Right ventricle myocardium superior (tissue), 1 donor: ENCODE measurements at places on chromosomes 1 and 21. TPM values are rescaled to one million over a fixed set of nuclear protein-coding genes. Genes with fewer than 3 reads are reported as not detected.
A peak's percentile ranks its signal among the peaks of the same experiment; 100 is the strongest.

GRCh38 chr21:43015906-43016540 is 41.7 kb downstream of the PKNOX1 start:
- DNase-seq, result no peak

GRCh38 chr1:170959385-170959784 is 24.1 kb downstream of the MROH9 start:
- no peak for DNase-seq

Gene TTLL7
- total RNA-seq, result 3.6 TPM

DNA sequence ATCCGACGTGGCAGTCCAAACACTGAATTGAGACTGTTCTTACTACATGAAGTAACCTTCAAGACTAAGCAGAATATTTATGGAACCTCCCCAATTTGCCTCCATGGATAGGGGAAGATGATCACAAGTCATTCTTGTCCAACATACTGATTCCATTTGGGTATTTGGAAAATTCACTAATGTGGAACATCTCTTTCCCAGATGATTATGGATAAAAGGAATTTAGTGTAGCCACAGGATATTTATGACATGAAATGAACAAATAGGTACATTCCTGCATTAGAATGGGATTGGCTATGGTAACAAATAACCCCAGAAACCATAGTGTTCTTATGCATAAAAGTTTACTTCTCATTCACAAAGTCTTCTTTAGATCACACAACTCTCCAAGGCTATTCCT is 40.2 kb upstream of the SGIP1 start:
- DNase-seq, result no peak

GRCh38 chr1:234260578-234260977 is 112.7 kb upstream of the COA6 start:
- DNase-seq, result no peak

DNA sequence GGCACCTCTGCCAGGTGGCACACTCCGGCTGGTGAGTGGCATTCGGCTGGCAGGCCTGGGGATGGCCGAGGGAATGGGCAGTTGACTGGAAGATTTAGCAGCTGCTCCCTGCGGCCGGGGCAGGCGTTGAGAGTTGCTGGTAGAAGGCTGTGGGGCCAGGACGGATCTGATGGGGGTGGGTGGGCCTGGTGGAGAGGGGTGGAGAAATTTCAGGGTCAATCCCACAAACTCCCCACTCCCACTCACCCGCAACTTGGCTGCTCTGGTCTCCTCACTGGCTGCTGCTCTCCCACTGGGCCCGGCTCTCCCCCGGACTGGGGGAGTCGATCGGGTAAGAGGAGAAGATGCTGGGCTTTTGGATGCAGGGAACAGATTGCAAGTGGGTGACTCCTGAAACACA is 2.1 kb downstream of the PSRC1 start:
- no peak for DNase-seq

DNA sequence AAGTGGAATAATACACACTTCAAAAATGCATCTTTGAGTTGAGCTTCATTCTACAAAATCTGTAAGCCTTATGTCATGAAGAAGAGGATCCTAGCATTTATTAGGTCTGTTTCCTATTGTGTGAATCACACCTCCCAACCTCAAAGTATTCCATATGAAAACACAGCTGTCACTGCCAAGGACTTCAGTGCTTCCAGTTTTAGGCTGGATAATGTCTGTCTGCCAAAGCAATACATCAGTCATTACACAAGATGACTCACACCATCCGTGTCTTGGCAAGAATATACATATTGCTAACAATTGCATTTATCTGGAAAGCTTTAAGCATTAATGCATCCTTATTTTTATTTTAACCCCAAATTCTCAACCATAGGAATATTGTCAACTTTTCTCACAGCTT is 125.7 kb upstream of the TMPRSS15 start:
- DNase-seq, result no peak

Gene RCSD1
- 42.9 TPM for total RNA-seq

DNA sequence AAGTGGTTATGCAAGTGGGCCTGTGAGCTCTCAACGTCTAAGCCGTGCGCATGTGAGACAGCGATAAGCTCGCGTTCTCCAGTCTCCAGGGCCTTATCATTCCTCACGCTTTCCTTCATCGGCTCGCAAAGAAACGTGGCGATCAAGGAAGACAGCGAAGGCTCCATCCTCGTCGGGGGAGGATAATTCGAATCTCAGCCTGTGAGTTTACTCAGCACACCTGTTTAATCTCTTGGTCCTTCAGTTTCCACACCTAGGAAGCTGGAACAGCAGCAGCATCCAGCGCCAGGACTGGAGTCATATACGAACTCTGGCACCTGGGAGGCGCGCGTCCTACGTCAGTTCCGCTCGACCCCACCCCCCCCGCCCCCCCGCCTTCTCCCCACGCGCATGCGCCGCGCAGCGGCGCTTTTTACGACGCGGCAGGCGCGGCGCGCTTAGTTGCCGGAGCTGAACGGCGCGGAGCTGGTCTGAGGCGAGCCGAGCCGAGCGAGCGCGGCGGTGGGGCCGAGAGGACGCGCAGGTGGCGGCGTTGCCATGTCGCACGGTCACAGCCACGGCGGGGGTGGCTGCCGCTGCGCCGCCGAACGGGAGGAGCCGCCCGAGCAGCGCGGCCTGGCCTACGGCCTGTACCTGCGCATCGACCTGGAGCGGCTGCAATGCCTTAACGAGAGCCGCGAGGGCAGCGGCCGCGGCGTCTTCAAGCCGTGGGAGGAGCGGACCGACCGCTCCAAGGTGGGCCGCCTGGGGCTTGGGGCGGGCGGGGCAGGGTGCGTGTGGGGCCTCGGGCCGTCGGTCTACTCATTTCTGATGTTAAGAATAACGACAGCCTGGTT is at the start of gene PITHD1:
Gene PITHD1, plus strand, starts transcription at position 440 of the 836 bp plus-strand sequence. Its CDS starts 98 bp downstream, at position 538.
- DNase-seq, result peak; percentile 90

DNA sequence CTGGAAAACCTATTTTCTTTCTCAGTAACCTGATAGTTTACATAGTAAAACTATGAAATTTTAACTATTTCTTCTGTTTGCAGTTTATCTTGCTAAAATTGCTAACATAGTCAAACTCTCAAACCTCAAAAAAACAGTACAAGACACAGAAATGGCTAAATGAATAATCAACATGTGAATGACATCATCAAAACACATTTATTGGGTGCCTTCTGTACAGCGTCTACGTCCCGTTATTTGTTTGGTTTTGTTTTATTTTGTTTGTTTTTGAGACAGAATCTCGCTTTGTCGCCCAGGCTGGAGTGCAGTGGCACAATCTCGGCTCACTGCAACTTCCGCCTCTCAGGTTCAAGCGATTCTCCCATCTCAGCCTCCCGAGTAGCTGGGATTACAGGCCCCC is 11.2 kb downstream of the RBM34 start:
- DNase-seq, result no peak

Gene IL12RB2
- 0.54 TPM for total RNA-seq

- no peak for DNase-seq
Measured at GRCh38 chr1:85585799-85586198, 5.2 kb downstream of the CCN1 start.

GRCh38 chr1:38942664-38943428 is 1.2 kb upstream of the RHBDL2 start:
- no peak for DNase-seq

DNA sequence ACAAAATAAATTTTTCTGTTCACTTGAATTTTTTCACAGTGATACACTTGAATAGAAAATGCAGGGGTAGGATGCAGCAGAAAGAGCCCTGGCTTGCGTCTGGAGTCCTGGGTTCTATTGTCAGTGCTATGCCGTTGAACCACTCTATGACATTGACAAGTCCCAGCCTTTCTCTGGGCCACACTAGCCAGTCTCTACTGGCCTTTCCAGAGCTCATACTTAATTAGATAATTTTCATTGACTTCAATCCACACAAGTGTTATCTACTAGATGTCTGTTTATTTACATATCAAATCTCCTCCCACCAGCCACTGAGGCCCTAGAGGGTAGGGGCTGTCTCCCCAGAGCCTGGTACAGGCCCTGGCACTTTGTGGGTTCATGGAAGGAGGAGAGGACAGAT is 15.5 kb upstream of the CELA3B start:
- DNase-seq, result no peak

Gene LRRC71
- total RNA-seq, result not detected

DNA sequence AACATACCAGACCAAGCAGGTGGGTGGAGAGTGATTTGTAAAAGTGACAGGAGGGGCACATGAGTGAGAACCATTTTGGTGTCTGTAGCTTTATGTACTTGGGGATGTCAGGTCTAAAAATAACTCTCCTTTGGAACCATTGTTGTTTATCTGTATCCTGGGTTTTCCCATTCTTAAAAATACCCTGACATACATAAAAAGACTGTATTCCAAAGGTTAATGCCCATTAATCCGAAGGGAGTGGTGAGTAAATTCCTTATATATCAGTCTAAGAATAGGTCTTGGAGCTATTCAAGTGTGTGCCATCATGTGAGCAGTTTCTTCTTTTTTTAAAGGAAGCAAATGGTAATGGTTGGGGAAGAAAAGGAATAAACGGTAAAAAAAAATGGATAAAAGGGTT is 117.5 kb downstream of the TGFB2 start:
- DNase-seq, result no peak

DNA sequence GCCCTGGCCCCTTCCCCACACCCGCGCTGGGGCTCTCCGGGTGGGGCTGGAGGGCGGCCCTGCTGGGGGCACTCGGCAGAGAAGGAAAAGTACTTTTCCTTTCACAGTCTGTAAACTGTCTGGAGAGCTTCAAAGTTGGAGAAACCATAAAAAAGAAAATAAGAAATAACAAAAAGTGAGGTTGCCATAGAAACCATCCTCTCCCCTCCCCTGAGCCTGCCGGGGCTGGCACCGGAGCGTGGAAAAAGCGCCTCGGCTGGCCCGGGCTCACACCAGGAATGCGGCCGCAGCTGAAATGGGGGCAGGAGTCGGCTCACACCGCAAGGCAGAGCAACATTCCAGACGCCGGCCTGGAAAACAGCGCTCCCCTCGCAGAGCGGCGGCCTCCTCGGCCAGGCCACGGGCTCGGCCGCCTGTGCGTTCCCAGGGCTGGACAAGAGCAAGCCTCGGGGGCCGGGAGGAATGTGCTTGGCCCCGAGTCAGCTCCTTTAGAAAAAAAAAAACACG is 69.2 kb downstream of the MORN1 start:
- DNase-seq, result peak; percentile 84

DNA sequence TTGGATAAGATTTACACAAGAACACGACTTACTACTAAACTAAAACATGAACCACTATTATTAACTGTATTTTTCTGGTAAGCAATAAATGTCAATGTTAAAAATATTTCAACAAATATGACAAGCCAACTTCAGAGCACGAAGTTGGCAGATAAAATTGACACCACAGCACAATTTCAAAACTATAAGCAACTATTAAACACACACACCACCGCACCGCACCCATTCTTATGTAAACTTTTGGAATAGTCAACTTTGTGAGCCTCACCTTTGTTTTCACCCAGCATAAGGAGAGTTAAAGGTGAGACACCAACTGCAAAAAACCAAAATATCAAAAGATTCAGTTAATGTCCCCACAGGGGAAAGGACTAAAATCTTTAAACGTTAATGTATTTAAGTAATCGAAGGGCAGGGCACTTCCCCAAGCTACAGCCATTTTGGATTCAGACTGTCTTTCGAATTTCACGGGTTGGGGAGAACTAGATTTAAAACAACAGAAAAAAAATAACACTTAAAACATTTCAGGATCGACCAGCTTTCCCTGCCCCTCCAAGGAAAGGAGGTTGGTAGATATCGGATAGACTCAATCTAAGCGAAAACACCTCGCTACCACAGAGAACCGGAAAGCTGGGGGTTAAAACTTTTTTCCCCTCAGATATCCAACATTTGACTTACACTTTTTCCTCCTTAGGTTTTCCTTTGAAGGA is 872 bp downstream of the GPBP1L1 start:
- DNase-seq, result no peak

GRCh38 chr1:165773324-165773965 is 4.8 kb upstream of the TMCO1 start:
- DNase-seq, result no peak

DNA sequence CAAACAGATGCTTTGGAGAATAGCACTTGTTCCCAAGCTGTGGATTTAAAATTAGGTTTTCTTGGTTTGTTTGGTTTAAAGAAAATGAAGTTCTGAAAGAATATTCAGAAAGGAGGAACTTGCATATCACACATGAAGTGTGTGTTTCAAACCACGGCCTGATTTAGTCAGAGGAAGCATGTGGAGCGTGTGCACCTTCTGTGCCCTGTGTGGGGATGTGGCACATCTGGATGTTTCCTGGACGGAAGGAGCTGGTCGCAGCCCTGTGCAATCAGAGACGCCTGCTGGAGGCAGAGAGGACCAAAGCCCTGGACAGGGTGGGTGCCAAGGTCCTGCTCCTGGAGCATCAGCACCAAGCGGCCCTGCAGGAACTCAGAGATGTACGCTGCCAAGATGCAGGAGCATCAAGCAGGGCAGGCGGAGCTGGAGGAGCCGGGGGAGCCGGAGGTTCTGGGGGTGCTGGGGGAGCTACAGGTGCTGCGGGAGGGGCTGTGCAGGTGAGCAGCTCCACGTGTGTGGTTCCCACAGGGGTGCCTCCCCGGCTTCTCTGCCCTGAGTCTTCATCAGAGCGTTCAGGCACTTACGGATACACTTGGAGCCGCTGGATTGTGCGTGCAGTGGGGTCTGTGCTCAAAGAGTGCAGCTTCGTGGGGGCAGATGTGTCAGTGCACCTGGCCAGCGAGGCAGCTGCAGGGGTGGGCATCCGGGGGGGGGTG is 45.7 kb downstream of the PCNT start:
- no peak for DNase-seq

- DNase-seq, result no peak
Measured at GRCh38 chr1:176183618-176184017, 23.5 kb downstream of the COP1 start.
